ENCODE measurements at places on chromosomes 12 and 14.

GRCh38 chr12:4809013-4809448 is 88.8 kb downstream of the GALNT8 start:
- no peak for DNase-seq

- peak; percentile 64 for DNase-seq
Measured at GRCh38 chr12:126069549-126070165, 1004.4 kb downstream of the AACS start.

DNA sequence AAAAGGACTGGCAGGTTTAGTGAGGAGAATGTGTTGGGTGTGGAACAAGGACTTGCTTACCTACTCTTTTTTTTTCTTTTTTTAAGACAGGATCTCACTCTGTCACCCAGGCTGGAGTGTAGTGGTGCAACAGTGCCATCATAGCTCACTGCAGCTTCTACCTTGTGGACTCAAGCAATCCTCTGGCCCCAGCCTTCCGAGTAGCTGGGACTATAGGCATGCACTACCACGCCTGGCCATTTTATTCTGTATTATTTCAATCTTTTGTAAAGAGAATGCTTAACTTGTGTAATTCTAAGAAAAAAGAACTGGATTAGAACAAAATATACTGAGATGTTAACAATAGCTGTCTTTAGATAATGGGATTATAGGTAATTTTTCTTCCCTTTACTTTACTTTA is 1.9 kb upstream of the VRTN start:
- DNase-seq, result no peak

- DNase-seq, result no peak
Measured at GRCh38 chr12:79194595-79194994, 330.0 kb downstream of the SYT1 start.

DNA sequence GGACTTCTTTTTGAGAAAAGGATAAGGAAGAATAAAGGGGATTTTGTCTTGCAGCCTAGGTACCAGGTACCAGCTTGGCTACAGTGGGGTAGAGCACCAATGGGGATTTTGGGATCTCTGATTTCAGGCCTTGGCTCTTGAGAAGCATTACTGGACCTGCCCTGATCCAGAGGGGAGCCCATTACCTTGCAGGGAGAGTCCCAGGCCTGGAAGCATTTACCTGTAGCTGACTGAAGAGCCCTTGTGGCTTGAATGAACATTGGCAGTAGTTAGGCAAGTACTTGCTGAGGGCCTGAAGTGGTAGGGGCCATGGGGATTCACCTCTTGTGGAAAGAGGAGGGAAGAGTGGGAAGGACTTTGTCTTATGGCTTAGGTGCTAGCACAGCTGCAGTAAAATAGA is 308.2 kb upstream of the FBXO33 start:
- DNase-seq, result no peak

DNA sequence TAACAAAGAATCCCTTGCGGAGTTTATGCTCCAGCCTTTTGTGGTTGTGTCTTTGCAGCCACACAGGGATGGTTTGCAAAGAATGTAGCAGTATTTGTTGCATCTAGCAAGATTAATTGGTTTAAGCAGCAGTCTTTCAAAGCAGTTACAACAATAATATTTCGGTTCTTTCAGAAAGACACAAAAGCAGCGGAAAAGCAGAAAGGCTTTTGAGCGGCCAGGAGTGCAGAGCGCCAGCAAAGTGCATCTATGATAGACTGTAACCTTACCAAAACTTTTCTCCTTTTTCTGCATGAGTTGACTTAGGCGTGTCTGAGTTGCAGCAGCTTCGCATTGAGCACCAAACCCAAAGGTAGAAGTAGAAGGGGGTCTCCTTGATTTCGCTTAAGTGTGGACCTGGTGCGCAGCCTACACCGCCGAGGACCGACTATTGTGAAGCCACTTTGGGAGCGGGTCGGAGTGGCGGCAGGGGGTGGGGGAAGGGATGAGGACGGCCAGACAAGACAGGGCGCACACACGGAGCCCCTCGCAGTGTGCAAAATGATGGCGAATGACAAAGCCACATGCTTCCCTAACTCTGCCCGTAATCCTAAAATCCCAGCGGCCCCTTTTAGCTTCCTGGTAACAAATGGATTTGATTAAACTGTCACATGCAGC is 1.2 kb downstream of the LMO3 start:
- no peak for DNase-seq

DNA sequence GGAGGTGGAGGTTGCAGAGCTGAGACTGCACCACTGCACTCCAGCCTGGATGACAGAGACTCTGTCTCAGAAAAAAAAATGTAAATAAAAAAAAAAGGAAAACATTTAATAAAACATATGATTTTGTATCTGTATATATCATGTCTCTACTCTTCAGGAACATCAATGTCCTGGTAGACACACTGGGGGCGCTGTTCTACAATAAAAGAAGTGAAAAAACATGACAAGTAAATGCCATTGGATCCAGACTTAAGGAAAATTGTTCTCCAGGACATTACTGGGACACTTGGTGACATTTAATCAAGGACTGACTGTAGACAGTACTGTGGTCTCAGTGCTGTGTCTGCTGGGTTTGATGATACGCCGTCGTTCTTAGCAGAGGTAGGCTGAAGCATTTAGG is 15.5 kb upstream of the KLC1 start:
- no peak for DNase-seq

GRCh38 chr14:20180486-20180885 is 10.2 kb upstream of the OR11G2 start:
- DNase-seq, result no peak

DNA sequence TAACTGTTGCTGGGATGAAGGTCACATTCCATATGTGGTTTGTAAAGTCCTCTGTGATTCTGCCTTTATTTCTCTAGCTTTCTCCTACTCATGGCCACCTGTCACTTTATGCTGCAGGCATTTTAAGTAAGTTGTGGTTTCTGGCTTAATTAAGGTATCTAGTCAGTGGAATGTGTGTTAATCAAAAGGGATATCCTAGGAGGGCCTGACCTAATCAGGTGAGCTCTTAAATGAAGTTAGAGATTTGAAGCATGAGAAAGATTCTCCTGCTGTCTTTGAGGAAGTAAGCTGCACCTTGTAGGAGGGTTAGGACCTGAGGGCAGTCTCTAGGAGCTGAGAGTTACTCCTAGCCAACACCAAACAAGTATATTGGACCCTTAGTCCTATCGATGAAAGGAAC is 90.3 kb downstream of the ETNK1 start:
- DNase-seq, result no peak

DNA sequence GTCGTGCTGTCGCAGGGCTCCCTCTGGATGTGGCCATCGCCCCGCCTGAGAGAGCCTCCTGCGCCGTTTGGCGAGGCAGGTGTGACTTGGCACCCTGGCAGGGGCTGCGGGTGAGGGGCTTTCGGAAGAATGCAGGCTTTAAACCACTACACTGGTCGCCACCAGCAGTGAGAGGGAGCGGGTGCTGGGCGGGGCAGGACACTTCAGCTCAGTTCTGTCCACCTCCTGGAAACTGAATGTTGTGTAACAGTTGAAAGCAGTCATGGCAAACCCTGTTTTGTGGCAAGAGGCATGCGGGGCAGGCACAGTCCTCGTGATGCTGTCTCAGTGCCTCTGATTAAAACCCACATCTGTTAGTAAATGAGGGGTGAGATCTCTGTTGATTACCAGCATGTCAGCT is 55.9 kb downstream of the AACS start:
- no peak for DNase-seq

GRCh38 chr12:16608946-16609539 is 3.1 kb upstream of the LMO3 start:
- no peak for DNase-seq

DNA sequence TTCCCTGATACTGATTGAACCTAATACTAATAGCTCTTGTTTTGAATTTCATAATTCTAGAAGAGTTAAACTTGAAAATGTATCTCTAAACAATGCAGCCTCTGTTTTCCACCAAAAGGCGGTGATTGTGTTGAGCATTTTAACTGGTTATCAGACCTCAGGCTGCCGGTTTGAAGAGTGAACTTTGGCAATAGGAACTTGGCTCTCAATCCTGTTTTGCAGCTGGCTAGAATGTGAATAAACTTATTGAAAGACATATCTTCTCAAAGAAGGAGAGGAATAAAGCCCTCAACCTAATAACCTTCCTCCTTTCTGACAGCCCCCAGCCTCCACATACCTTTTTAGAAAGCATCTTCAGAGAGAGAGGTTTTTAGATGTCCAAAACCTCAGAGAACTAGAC is 105.4 kb downstream of the SRGAP1 start:
- DNase-seq, result no peak

DNA sequence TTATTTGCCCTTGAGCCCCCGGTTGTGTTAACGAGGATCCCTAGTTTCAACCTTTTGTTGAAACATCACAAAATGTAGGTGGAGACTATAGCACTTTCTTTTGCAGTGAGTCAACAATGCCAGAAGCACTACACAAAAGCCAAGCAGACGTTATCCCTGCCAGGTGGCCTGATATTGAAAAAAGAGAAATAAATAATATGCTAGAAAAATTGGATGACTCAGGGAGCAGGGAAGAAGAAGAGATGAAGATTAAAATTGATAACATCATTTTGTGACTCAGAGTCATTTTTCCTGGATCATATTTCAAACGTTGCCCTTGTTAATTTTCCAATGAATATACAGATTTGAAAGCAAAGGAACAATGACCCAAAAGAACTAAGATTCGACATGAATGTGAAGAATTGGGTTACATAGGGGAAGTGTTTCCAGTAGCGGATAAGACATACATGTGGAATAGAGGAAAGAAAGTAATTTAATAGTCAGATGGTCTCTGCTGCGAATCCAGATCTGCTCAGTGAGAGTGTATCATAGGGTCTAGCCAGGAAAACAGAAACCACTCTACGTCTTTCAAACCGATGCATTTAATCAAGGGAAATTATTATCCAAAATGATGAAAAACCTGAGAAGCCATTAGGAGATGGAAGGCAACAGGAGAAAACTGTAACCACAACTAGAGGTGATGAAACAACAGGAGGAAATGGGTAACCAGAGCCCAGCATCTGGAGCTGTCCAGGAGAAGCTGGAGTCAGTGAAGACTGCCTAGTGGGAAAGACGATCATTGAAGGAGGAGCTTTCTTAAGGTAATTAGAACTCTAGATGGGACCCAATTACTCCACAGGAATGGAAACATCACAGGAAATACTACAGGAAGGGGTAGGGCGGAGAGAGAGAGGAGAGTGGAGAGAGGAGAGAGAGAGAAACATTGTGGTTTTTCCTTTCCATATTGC is 57.9 kb downstream of the RERG start:
- no peak for DNase-seq

DNA sequence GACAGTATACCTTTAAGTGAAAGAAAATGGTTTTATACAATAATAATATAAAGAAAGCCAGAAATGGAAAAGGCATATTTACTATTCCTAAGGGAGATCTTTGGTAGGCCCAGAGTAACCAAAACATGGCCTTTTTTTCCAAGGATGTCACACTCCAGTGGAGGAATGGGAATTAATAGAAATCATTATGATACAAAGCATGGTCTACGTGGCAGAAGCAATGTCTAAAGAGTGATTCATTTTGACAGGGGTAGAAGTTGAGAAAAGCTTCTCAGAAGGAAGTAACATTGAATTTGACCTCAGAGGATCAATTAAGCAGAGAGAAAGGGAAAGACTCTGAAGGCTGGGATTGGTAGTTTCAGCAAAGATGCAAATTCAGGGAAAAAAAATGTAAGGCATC is 208.6 kb downstream of the BTG1 start:
- no peak for DNase-seq

DNA sequence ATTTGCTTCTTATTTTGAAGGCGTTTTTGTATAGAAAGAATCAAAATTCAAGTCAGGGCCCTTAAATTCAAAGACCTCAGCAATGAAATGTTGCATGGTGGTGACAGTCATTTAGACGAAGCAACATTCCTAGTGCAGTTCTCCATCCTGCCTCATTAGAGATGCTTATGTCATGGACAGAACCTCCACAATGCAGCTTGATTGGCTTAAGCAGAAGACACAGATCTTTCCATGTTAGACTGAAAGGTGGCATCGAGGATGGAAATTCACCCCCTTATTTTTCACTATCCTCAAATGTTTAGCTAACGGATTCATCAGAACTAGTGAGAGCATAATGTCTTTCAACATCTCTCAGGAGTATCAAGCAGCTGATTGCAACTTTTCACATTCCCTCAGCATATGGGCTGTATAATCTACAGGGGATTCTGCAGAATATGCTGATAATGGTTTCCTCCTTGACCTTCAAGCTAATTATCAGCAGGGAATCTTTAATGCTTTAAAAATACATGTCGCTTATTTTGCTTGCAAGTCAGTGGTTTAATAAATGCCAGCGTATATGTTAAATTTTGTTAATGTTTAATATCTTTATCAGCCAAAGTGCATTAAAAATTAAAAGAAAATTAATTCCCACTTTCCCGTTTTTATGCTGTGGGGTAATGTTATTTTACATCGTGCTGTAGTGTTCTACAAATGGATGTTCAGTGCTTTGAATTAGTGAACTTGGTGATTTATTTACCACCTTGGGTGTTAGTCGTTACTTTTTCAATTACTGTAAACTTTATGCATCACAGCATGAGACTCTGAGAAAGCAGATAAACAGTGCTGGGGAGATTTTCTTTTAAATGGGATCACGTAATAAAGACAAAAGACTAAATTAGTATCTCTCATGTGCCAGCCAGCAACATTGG is 12.8 kb upstream of the NRDE2 start:
- no peak for DNase-seq

DNA sequence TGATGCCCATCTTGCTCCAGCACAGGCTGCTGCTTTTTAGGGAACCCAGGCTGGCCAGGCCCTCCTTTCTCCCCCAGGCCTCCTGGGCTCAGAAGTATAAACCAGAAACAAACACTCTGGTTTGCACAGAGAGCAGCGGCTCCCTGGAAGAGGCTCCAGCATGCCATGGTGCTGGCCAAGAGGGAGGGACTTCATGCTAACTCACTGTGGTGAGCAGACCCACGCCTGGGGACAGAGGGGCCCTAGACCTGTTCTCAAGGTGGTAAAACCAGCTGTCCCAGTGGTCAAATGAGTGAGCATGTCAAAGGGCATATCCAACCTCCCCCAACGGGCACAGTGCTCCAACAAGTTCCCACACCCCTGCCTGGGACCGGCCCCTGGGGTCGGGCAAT is 15.5 kb downstream of the BCL11B start:
- peak; percentile 29 for DNase-seq

DNA sequence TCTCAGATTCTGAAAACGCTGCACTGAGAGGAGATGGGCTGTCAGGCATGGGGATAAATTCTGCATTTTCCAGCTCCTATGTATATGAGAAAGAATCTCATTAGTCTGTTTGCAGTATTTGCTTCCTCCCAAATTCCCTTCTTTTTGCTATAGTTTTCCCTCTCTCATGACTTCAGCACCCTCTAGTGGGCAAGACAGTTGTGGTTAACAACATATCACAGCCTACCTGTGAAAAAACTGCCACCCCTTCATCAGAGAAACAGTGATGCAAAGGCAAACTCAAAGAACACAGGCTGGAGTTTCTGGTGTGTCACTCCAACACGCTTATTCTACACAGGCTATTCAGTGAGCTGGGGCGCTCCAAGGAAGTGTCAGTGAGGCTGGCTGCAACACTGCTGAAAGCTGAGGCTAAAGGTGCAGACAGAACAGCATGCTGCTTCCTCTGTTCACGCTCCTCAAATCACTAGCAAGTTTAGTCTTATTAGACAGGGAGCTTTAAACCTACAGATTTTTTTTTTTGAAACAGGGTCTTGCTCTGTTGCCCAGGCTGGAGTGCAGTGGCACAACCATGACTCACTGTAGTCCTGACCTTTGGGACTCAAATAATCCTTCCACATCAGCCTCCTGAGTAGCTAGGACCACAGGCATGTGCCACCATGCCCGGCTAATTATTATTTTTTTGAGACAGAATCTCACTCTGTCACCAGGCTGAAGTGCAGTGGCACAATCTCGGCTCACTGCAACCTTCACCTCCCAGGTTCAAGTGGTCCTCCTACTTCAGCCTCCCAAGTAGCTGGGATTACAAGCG is 19.3 kb downstream of the ZC2HC1C start:
- DNase-seq, result peak; percentile 40

GRCh38 chr14:69268223-69268622 is 8.3 kb downstream of the GALNT16 start:
- no peak for DNase-seq

Data from stimulated activated naive CD8-positive, alpha-beta T cell treated with anti-CD3 and anti-CD28 coated beads, Interleukin-15, Interleukin-2, amounts not matched to agents 100 U/mL and 50 U/mL, for 24 hours (primary cell).